Stimulated activated CD4-positive, alpha-beta T cell treated with anti-CD3 and anti-CD28 coated beads, Interleukin-4, amount 100 ng/mL, for 1 hour (primary cell): ENCODE measurements at places on chromosomes 7 and 10.

DNA sequence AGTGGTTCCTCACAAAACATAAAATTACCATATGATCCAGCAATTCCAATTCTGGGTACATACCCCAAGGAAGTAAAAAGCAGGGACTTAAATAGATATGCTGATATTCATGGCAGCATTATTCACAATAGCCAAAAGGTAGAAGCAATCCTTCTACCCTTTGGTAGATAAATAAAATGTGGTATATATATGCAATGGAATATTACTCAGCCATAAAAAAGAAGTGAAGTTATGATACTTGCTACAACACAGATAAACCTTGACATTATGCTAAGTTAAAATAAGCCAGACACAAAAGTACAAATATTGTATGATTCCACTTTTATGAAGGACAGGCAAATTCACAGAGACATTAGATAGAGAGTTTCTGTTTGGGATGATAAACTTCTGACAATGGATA is 13.3 kb downstream of the JMJD1C start:
- no peak for DNase-seq

GRCh38 chr7:102009628-102010027 is 192.2 kb downstream of the CUX1 start:
- DNase-seq, result no peak

- DNase-seq, result no peak
These were observed 116.6 kb upstream of the FOXP2 start for GRCh38 chr7:114298011-114298410.

DNA sequence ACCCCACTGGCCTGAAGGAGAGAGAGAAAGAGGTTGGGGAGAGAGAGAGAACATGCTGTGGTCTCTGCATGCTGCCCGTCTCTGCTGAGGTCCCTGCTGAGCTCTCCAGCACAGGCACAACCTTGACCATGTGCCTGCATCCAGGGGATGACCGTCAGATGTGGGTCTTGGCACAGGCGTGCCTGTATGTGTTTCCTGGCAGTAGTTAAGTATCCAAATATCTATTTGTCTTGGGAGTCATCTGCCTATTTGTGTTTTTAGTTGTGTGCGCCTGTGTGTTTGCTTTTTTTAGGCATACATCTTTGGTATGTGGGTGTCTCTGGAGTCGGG is 1.9 kb upstream of the UNC5B start:
- DNase-seq, result no peak

- DNase-seq, result no peak
These were observed 406 bp downstream of the CBLL1 start for GRCh38 chr7:107744345-107744750.
